ENCODE measurements at places on chromosomes 16 and 17. TPM values are rescaled to one million over a fixed set of nuclear protein-coding genes. Genes with fewer than 3 reads are reported as not detected.

Gene ZNF594
- 3.5 TPM for polyA plus RNA-seq

Gene CDRT15L2
- polyA plus RNA-seq = not detected

Gene ALOX12
- not detected for polyA plus RNA-seq

Gene ALDH3A1
- 0.76 TPM for polyA plus RNA-seq

Gene ABI3
- polyA plus RNA-seq = 3.2 TPM

Gene GPATCH8
- 21.4 TPM for polyA plus RNA-seq

Gene ZNF469
- polyA plus RNA-seq = 0.34 TPM

Gene ZFP3
- polyA plus RNA-seq = 3.6 TPM

Gene VAC14
- polyA plus RNA-seq = 76.0 TPM

Gene PDE6G
- not detected for polyA plus RNA-seq

Gene TBC1D3K
- not detected for polyA plus RNA-seq

Gene HOXB5
- 234 TPM for polyA plus RNA-seq

Gene CACNG5
- 2.2 TPM for polyA plus RNA-seq

Gene SNX20
- 0.14 TPM for polyA plus RNA-seq

Gene SYT17
- polyA plus RNA-seq = 8.2 TPM

Gene RTN4RL1
- 4.3 TPM for polyA plus RNA-seq

Gene TLCD2
- 0.27 TPM for polyA plus RNA-seq

Gene WIPI1
- polyA plus RNA-seq = 6.4 TPM

Gene PRSS22
- polyA plus RNA-seq = not detected

Gene TOM1L1
- polyA plus RNA-seq = 22.3 TPM

Gene TBC1D3
- polyA plus RNA-seq = not detected

Gene AIPL1
- not detected for polyA plus RNA-seq

Gene MATCAP1
- 26.6 TPM for polyA plus RNA-seq

Gene C16orf96
- 0.90 TPM for polyA plus RNA-seq

Gene CBX2
- polyA plus RNA-seq = 36.4 TPM

Gene TBC1D3C
- not detected for polyA plus RNA-seq

Gene PARD6A
- 39.6 TPM for polyA plus RNA-seq

Gene TEX19
- polyA plus RNA-seq = not detected

Gene ICAM2
- 25.2 TPM for polyA plus RNA-seq

Gene LPO
- polyA plus RNA-seq = 0.20 TPM

Gene STAC2
- polyA plus RNA-seq = 19.5 TPM

Gene KSR1
- 12.5 TPM for polyA plus RNA-seq

Gene KCNG4
- polyA plus RNA-seq = not detected

Gene KRTAP4-6
- polyA plus RNA-seq = not detected

Gene TEX14
- polyA plus RNA-seq = 0.36 TPM

Gene ZG16B
- polyA plus RNA-seq = not detected

Gene SP6
- 2.5 TPM for polyA plus RNA-seq
